COLO829 (cell line): ENCODE measurements at places on chromosomes 1 and 21.

DNA sequence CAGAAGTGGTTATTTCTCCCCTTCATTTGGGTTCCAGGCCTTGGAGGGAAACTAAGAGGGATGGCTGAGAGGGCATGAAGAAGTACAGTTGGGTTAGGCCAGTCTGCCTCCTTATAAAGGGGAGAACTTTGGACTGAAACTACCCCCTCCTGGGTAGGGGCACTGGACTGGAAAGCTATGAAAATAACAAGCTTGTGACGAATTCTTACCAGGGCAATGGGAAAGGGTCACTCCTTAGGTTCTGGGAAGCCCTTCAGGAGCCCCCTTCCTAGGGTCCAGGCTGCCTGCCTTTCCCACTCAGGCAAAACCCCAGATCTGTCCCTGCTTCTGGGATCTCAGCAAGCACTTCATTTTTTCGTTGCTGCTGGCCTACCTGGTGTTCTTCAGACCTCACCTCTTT is 9.8 kb upstream of the P3R3URF start:
- no peak for DNase-seq

DNA sequence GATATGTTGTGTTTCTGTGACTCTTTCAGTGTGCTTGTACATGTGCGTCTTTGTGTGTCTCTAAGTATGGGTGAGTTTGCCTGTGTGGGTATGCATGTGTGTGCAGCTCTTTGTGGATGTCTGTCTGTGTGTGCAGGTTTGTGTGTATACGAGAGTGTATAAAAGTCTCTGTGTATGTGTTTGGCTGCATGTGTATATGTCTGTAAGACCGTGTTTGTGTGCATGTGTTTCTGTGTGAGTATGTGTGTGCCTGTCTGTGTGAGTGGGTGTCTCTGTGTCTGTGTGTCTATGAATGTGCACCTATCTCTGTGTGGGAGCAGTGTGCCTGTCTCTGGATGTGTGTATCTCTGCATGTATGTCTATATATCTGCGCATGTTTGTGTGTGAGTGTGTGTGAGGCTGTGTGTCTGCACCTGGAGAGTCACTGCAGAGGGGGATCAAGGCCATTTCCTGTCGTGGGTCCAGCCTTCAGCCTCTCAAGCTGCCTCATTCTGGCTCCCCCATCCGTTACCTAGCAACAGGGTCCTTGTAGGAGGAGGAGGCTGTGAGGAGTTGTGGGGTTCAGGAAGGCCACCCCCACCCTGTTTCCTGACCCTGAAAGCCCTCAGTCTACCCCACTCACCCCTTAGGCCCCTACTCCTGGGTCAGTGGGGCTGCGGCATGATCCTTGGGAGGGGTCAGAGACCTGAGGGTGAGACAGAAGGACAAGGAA is 10.4 kb downstream of the FGR start:
- DNase-seq = no peak

- DNase-seq = no peak
These were observed 923.4 kb downstream of the NCAM2 start for GRCh38 chr21:21921410-21922232.

DNA sequence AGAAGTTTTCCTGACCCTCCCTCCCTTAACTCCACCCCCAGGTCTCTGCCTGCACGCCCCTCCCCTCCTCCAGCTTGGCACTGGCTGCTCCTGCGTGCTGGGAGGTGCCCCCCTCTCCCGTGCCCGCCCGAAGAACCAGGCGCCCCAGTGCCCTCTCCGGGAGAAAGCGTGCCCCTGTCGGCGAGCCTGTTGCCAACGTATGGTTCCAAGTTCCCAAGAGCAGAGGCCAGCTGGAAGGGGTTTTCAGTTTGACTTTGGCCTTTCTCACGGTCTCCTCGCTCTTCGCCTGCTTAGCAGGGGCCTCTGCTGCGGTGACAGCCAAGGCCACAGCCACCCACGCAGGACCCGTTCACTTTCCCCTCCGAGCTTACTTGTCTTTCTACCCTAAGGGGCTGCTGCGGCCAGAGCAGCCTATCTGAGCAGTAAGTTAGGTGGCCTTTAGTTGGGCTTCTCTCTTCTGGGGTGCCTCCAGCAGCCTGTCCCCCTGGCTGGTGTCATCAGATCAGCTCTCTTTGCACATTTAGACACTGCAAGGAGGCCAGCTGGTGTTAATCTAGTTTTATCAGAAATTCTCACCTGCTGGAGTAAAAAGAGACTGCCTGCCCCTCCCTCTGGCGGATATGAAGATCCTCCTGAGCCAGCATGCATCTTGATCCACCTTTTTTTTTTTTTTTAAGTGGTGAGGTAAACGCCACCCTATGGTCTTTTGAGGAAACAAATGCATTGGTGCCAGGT is 1.5 kb downstream of the STUM start:
- no peak for DNase-seq

DNA sequence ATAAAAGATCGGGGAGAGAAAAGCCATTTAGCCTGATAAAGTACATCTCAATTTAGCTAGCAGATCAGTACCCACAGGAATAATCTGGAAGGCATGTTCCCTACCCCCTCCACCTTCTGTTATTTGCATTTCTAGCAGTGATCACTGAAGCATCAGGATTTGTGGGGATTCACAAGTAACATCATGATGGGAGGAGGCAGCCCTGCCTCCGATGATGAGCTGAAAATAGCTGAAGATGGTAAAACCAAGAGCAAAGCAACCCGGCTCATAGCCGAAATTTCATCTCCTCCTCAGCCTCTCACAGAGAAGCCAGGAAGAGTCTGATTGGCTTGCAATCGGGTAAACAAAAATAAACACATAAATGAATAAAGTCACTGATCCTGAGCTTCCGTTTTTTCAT is 2.4 kb downstream of the CCSAP start:
- no peak for DNase-seq

- no peak for DNase-seq
These were observed 783 bp upstream of the AGL start for GRCh38 chr1:99849413-99849743.

- DNase-seq = no peak
These were observed 74.3 kb upstream of the CAPZB start for GRCh38 chr1:19559641-19560040.

- DNase-seq = no peak
These were observed 98.5 kb upstream of the DMRTA2 start for GRCh38 chr1:50521703-50522102.

DNA sequence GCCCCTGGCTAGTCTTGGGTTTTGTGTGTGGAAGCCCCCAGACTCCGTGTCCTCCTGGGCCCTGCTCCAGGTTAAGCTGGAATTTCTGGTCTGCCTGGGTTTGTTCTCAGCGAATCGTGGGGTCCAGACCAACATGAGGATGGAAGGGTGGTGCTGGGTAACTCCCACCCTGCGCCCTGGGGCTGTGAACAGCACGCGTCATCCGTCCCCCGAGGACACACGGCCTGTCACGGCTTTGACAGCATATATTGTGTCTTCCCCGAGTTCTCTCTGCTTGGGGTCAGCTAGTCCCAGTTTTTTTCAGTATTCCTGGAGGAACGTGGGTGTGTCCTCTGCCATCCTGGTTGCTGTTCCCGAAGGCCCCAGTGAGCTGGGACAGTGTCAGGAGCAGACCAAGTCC is 11.8 kb downstream of the GPR137B start:
- DNase-seq = no peak

DNA sequence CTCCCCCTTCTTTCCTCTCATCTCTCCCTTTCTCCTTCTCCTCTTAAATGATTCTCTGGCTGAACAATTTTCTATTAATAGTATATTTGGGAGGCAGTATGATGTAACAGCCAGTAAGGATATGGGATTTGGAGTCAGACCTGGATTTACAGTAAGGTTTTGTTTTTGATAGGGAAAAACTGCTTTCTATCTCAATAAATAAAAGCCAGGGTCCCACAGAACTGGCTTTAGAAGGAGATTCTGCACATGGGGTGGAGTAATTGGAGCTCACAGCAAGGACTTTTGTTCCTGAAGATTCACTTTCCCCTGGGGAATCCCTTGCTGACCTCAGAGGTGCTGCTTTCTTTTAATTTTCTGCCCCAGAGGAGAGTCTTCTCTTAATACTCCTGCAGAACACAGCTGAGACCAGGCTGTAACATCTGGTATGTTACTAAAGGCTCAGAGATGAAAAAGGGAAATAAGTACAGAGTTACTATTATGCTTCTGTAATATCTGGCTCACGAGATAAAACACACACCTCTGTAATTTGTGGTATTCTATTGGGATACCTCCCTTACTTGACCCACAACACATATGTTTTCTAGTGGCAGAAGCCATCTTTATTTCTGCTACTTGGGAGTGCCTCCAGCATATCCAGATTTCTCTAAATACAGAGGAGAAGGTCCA is 13.4 kb downstream of the EPB41 start:
- no peak for DNase-seq

DNA sequence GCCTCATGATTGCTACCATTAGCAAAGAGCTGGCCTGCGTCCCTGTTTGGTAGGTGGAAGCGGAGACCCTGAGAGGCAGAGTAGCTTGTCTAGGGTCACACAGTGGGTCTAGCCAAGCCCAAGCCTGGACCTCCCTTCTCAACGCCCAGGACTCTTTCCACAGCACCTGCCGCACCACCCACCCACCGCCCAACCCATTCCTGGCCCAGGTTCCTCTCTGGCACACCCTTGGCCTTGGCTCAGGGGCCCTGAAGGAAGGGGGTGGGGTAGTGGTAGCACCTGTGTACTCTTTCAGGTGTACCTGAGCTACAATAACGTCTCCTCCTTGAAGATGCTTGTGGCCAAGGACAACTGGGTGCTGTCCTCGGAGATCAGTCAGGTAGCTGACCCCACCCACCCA is 19.3 kb downstream of the FAM151A start:
- DNase-seq = no peak

DNA sequence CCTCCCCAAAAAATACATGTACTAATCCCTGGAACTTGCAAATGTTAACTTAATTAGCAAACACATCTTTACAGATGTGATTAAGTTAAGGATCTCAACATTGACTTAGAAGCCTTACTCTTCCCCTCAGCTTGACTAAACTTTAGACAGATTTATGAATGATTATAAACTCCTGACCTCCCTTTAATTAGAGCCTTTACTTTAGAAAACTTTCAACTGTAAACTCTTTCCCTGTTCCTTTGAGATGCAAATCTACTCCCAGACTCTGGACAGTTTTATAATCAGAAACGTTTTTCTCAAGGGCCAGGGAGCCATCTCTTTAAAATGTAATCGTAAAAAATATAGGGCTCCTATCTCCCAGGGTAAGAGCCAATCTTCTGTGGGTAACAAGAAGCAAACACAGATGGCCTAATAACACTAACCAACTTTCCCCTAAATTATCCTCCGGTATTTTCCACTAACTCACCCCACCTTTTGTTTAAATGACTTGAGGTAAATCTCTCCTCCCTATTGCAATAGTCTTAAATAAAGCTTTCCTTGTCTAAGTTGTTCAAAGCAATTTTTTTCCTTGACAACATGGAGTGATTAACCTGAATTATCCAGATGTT is 284.1 kb downstream of the BRINP3 start:
- no peak for DNase-seq

DNA sequence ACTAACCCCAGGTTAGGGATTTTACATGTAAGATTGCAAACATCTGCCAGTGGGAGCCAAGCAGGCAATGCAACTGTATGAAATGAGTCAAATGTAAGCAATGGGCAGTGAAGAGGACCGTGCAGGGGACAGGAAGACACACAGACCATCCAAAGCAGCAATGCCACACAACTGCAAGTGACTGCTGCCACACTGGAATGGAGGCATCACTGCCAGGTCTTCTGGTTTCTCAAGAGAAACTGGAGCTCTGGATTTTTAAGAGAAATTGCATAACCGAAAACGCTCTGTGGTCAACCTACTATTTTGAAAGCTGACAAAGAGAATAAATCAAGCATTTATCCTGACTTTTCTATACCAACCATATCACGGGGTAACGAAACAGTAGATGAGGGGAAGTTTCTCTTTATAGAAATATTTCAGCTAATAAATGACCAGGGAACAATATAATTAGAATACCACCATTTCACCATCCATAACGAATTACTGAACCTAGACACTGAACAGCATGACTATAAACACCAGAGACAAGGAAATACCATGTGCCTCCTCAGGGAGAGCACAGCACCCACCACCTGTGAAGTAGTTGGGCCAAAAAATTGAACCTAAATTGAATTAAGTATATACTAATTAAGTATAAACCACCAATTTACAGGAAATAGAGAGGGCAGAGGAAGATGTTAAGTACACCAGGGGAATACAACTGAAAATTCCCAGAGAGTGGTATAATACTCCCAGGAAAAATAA is 4.4 kb downstream of the AK2 start:
- DNase-seq = no peak

DNA sequence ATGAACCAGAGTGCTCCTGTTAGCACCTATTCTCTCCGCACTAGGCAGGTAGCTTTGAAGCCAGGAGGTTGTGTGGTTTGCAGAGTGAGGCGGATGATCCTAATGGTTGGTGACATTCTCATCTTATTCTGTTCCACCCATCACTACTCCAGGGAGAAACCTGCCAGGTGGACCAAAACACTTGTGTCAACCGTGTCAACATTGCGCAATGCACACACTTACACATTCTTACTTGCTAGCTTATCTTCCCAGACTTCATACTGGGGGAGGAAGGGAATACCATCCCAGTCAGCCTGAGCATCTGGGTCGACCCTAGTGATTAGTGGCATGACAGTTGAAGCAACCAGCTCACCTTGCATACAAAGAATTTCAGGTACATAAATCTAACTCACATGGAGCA is 236.9 kb downstream of the RPS6KC1 start:
- DNase-seq = no peak

DNA sequence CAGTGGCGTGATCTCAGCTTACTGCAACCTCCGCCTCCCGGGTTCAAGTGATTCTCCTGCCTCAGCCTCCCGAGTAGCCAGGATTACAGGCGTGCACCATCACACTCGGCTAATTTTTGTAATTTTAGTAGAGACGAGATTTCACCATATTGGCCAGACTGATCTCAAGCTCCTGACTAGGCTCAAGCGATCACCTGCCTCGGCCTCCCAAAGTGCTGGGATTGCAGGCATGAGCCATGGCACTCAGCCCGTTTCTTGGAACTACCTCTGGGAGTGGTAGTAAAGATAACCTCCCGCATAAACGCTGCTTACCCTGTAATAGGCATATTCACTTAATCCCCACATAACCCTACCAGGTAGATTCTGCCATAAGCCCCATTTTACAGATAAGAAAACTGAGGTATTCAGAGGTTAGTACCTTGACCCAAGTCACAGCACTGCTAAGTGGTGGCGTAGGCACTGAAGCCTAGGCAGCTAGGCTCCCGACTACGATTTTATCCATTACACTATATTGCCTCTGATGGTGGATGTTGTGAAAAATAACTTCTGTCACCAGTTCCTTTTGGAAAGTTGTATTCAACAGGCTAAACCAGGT is 143.8 kb downstream of the SDCCAG8 start:
- no peak for DNase-seq

GRCh38 chr1:37951041-37951782 is 4.4 kb upstream of the INPP5B start:
- DNase-seq = no peak

DNA sequence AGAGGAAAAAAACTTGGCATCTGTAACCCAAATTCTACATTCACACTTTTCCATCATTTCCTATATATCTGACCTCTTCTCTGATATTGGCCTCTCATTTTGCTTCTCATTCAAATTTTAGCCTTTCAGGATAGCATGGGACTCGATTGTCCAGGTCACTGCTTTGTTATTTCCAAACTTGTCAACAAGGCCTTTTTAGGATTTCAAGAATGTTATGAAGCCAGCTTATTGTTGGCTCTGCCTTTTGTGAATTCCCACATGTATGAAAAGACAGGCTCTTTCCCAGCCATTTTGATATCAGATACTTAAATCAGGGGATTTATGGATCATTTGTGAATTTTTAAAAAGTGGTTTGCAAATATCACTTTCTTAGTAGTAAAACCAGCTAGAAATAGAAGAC is 663.5 kb downstream of the NCAM2 start:
- no peak for DNase-seq

GRCh38 chr1:29324771-29325351 is 88.5 kb downstream of the PTPRU start:
- DNase-seq = no peak
